ENCODE measurements at places on chromosomes 11 and 22.
A peak's percentile ranks its signal among the peaks of the same experiment; 100 is the strongest.

DNA sequence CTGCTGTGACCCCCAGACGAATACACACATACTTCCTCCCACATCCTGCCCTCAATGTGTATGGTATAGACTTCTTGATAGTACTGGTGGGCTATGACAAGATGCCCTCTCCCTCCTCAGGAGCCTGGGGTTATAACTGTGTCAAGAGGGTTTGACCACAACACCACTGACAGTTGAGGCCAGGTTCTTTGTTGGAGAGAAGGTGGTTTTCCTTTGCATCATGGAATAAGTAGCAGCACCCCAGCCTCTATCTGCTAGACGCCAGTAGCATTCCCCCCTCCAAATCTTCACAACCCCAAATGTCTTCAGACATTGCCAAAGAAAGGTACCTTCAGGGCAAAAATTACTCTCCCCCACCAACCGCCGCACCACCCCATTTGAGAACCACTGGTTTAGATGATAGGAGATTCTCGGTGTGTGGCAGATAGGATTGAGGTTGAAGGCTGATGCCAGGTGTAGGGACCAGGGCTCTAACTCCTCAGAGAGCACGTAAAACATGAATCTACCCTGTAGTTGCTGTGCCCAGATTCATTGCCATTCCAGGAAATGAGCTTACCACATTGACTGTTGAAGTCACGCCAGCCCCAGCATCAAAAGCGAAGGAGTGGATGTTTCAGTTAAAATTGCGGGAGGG lies 5.5 kb upstream of the MYO18B start:
- DNase-seq, result no peak

GRCh38 chr11:123111465-123111864 lies 49.5 kb upstream of the HSPA8 start:
- DNase-seq, result peak; percentile 71

GRCh38 chr11:47572715-47573255 lies 6.0 kb downstream of the KBTBD4 start:
- DNase-seq, result no peak

- DNase-seq, result no peak
Observed at GRCh38 chr11:64729851-64730382, 6.9 kb upstream of the NRXN2 start.

DNA sequence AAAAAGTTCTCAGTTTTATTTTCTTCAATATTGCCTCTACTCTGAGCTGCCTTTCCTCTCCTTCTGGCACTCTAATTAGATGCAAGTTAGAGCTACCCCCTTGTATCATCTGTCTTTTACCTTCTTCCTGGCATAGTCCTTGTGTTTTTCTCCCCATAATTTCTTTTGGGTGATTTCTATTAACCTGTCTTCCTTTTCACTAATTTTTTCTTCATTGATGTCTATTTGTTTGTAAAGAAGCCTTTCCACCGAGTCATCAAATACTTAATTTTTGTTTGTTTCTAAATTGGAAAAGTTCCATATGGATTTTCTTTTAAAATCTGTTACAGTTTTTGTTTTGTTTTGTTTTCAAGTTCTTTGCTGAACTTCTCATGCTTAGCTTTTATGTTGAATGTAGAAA lies 558.1 kb downstream of the TBC1D22A start:
- DNase-seq, result no peak
